ENCODE measurements at places on chromosomes 1 and 21.

- DNase-seq: no peak
Observed at GRCh38 chr1:23530087-23530746, 816 bp downstream of the E2F2 start.

DNA sequence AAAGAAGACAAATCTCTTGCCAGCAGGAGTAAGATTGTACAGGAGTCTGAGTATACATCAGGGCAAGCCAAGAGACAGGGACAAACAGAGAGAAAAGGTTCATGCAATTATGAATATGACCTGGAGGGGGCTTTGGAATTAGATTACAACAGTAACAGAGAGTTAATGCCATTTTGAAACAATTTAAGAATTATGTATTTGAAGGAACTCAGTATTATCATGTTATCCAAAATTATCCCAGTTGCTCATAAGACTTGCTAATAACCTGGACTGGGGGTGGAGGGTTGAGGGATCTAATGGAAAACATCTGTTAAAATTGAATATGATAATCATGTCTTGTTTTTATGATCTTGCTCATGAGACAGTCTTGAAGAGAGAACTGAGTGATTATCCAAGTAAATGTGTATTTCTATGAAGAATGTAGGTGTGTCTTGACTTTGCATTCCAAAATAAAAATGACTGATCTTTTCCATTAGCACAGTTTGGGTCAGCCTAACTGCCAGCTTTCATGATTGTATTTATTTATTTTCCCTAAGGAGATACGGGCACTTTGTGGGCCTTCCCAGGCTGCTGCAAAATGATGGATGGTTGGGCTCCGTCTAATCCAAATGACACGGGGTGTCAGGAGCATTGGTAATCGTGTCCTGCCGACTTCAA is 117.7 kb downstream of the ERG start:
- DNase-seq: no peak

- no peak for DNase-seq
Observed at GRCh38 chr1:3471356-3472087, 17.1 kb downstream of the ARHGEF16 start.

DNA sequence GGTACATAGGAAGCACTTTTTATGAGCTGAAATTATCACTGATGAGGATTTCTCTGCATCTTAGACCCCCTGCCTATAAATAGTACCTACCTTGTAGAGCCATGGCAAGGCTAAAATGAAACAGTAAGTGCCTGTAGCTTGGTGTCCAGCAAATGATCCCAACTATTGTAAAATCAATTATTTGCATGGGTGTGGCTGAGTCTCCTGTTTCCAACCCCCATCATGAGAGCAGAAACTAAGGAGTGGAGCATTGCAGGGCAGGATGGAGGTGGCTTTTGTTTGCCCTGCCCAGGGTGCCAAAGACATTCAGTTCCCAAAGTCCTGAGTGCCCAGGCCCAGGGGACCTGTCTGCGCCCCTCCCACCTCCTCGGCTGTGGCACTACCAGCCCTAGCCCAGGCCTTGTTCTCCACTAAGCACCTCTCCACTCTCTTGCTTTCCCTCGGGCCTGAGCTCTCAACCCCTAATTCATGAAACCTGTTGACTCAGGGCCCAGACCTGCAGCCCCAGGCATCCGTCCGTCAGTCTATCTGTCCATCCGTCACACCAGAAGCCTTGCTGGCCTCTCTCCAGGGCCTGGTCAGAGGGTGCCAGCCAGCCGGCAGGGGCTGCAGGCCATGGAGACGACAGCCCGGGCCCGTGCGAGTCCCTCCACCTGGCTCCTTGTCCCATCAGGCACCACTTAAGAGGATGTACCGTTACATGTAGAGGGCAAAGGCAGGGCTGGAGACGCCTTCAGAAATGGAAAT is 39.6 kb downstream of the PAX7 start:
- no peak for DNase-seq

DNA sequence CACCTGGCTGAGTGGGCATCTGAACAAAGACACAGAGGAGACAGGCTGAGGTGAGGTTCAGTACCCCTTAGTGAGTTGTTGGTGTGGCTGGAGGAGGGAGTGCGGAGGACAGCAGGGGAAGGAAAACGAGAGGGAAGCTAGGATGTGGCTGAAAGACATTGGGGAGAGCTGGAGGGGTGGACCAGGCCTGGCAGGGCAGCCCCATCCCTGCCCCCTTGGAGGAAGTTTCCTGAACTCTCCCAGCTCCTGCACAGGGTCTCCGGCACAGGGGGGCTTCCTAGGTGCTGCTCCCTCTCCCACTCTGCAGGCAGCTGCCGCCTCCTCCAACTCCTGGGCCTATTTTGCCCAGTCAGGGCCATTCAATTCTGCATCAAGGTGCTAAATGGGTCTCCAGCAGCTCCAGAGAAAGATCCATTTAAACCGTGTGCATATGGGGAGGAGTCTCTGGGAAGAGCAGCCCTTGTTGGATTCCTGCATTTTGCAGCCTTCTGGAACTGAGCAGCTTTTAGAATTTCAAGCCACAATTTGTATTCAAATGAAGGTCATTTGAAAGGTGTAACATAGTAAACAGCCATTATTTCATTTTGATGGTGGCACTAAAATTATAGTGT is 193.9 kb downstream of the CAMTA1 start:
- DNase-seq: no peak

- no peak for DNase-seq
Observed at GRCh38 chr1:166032572-166033371, 134.0 kb downstream of the FAM78B start.

- no peak for DNase-seq
Observed at GRCh38 chr1:15118579-15118978, 35.0 kb upstream of the TMEM51 start.

- no peak for DNase-seq
Observed at GRCh38 chr1:197838836-197839235, 63.6 kb upstream of the DENND1B start.

DNA sequence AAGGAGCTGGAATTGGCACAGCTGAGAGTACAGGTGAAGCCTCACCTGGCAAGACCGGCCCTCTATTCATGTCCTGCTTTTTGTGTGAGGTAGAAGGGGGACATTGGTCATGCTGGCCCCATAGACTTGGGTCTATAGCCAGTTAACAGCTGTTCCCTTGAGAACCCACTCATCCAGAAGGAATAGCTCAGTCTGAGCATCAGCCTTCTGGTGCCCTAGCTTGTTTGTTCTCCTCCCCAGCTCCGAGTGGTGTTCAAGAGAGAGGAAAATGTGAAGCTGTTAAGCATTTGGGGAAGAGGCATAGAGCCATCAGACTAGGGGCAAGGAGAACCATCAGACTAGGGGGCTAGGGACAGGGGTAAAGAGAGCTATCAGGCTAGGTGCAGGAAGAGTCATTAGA is 290.9 kb downstream of the SIPA1L2 start:
- no peak for DNase-seq

GRCh38 chr1:203526130-203526529 is 32.2 kb downstream of the OPTC start:
- no peak for DNase-seq

GRCh38 chr1:155128755-155129473 is 1.2 kb downstream of the EFNA1 start:
- DNase-seq: no peak

DNA sequence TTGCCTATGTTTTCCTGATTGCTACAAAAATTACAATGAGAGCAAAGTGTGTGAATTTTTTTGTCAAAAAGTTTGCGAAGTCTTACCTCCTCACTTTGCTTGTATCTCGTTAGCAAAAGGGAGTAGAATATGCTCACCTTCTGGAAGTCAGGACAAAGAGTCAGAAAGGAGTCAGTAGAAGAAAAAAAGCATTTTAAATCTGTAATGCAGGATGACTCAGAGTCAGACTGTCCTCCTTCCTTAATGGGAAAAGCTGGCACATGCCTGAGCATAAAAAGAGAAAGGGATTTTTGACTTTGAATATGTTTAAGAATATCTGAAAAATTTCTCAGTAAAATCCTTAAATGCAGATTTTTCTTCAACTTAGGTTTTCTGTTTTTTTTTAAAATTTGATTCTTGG is 14.2 kb upstream of the VN1R5 start:
- DNase-seq: no peak

GRCh38 chr1:168371477-168371876 is 90.8 kb downstream of the TBX19 start:
- no peak for DNase-seq

DNA sequence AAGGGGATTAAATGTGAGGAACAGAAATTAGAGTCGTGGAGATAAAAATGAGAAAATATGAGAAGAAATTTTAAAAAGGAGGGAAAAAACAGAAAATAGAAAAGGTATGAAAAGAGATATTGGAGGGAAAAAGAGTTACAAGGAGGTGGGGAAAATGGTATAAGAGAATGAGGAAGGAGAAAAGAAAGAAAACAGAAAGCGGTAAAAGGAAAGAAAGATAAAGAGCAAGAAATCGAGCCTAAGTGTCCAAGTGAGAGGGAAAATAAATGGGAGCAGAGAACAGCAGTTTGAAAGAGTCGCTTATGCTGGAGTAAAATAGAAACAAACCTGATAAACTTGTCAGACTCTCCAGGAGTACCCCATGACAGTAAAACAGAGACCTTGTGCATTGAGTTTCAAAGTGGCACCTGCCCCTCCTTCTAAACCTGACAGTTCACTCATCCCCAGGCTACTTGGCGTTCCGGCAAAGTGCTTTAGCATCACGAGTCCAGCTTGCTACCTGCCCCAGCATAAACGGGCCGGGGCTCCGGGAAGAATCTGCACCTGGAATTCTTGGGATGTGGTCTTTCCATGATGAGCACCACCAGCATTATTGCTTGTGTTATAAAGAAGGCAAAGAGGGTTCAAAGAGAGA is 585 bp downstream of the NEGR1 start:
- DNase-seq: no peak

DNA sequence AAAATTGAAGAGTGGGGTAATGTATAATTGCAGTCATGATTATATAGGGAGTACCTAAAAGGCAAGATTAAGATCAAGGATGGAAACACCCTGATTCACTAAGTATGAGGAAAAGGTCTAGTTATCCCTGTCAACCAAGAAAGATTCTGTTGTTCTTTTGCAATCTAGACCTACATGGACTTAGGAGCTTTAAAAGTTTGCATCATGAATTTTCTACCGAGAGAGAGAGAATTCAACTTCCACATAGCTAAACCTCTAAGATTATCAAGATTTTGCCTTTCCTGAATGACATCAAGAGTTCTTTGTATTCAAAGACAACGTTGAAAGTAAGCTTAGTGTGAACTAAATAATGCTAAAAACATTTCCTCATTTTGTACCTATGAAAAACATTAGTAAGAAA is 78.8 kb upstream of the RBM34 start:
- no peak for DNase-seq

DNA sequence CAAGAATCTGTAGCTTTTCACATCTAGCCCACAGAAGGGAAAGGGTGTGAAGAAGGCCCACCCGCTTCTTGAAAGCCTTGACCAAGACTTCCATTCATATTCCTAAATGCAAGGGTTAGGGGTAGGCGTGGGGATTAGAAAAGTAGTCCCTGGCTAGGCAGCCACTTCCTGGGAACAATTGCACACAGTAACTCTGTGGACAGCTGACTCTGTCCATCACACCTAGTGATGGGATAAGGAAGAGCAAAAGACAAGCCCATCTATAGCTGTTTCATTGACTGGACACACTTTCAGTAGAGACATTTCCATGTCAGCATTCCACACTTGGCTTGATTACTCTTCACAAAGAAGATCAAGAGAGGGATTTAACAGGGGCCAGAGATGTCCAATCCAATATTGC is 294.2 kb downstream of the PBX1 start:
- DNase-seq: no peak
